Endothelial cell (in vitro differentiated cells): ENCODE measurements at places on chromosomes 16 and 17.

DNA sequence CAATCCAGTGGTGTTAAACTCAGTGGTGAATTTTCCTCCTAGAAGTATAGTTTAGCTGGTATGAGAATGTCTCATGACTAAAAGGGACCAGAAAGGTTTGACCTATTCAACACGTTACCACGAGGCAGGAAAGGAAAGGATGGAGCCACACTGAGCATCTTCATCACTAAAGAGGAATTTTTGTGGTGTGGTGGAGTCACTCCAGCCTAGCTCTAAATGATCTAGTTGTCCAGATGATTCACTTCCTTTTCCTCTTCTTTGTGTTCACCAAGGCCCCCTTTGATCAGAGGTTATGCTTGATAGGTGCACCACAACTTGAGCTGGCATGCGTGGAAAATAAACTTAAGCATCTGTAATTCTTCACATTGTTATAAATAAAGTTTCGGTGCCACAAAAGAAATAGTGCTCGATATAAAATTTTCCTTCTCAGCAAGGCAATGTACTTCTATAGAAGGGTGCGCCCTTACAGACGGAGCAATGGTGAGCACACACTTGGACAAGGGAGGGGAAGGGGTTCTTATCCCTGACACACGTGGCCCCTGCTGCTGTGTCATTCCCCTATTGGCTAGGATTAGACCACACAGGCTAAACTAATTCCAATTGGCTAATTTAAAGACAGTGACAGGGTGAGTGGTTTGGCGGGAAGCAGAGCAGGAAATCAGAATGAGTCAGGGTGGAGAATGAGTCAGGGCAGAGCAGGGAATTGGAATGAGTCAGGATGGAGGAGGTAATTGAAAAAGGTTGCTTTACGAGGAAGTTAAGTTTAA lies 254.6 kb downstream of the HS3ST3A1 start:
- no peak for DNase-seq

- no peak for DNase-seq
Measured at GRCh38 chr16:85441189-85441889, 171.8 kb upstream of the GSE1 start.

GRCh38 chr16:50267651-50268050 lies 1.3 kb downstream of the ADCY7 start:
- DNase-seq, result no peak

- no peak for DNase-seq
Measured at GRCh38 chr16:87409781-87410180, 17.6 kb downstream of the MAP1LC3B start.

GRCh38 chr17:31549121-31549524 lies 157.6 kb downstream of the RAB11FIP4 start:
- DNase-seq, result no peak

DNA sequence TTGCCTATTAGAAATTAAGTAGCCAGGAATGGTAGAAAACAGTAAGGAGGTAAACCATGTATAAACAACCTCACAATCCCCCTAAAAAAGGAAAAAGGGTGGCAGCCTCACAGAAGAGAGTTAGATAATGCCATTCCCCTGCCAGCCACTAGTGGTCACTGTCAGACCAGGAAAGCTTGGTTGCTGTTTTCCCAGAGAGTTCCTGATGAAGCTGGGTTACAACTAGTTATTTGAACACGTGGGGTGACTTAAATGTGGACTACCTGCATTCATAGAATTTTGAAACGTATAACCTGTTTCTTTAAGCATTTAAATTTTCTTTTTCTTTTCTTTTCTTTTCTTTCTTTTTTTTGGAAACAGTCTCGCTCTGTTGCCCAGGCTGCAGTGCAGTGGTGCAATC lies 5.8 kb downstream of the GPRC5C start:
- DNase-seq, result no peak

DNA sequence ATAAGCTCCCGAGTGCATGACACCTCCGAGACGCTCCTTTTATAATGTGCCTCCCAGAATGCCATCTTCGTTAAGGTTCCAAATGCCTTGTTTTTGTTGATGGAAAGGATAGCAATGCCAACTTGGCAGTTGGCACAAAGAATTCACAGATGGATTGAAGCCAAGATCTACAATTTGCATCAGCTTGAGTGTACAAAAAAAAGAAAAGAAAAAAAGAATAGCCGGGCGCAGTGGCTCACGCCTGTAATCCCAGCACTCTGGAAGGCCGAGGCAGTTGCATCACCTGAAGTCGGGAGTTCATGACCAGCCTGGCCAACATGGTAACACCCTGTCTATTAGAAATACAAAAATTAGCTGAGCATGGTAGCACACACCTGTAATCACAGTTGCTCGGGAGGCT lies 7.6 kb downstream of the TBC1D16 start:
- DNase-seq, result no peak

- no peak for DNase-seq
Measured at GRCh38 chr16:89606006-89606405, 7.4 kb upstream of the DPEP1 start.
